T-helper 2 cell (primary cell): ENCODE measurements at places on chromosomes 5 and 9.
A peak's percentile ranks its signal among the peaks of the same experiment; 100 is the strongest.

- DNase-seq = no peak
Measured at GRCh38 chr5:100762108-100762507, 141.0 kb downstream of the ST8SIA4 start.

GRCh38 chr5:104355350-104355749, 792.8 kb upstream of the NUDT12 start:
- no peak for DNase-seq

DNA sequence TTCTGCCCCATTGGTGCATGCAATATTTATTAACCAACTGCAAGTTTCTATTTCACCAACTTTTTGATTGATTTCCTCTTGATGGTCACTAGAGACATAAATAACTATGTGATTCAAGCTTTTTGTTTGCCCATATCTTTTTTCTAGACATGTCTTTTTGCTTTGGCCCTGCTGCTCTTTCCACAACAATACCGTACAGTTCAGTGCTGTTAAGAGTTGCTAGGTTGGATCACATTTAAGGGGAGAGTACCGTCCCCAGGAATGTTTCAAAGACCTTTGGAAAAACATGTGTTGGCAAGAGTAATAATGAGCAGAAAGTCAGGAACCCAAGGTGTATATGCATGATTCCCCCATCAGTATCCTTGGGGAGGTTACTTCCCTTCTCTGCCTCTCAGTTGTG, 268.8 kb upstream of the RFX3 start:
- DNase-seq = no peak

DNA sequence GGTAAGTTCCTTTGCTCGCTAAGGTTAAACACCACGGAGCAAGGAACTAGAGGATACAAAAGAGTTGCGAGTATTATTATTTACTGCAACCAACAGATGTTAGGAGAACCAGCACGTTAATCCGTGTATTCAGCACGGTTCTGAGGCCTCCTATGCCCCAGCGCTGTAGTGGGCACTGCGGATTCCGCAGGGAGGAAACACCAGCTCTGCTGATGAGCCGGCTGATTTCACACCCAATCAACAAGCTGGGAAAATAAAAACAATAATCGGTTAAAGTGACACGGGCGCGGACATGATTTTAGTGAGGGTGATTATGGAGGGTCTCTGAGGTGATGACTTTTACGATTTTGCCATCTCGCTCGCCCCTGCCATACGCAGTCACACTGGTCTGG, 702 bp upstream of the PRELID2 start:
- no peak for DNase-seq

DNA sequence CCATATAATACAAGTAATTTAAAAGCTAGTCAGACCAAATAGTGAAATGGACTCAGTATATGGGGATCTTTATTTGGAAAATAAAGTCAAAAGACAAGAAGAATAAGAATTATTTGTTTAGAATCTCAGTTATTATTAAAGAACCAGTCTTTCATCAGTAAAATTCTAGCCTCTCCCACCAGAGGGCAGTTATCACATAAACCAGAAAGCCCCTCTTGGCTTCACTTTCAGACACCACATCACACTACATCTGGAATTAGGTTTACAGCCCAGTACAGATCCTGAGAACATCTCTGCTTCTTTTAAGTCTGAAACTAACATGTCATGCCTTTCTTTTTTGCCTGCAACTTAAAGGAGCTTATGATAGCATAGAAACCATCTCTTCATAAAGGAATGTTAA, 12.2 kb upstream of the HSPB3 start:
- no peak for DNase-seq

GRCh38 chr5:178531786-178532185, 58.4 kb downstream of the COL23A1 start:
- no peak for DNase-seq

- no peak for DNase-seq
Measured at GRCh38 chr9:134627417-134628353, 13.9 kb upstream of the COL5A1 start.

GRCh38 chr5:172988276-172988675, 4.7 kb downstream of the ATP6V0E1 start:
- no peak for DNase-seq

DNA sequence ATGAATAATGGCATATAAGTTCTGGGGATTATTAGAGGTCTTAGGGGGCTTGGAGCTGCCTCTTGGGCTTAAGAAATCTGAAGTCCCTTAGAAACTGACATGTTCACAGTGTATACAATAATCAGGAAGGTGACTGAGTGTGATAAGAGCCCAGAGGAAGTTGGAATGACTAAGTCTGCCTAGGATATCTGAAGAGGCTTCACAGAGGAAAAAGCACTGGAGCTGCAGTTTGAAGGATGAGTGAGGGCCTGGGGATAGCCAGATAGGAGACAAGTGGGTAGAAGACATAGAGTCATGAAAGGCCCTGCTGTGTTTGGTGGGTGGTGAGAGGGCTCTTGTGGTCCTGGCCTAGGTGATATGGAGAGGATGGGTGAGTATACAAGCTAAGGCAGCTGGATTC, 8.8 kb downstream of the NEUROG1 start:
- DNase-seq = no peak

- DNase-seq = no peak
Measured at GRCh38 chr9:70260007-70260443, 1.2 kb downstream of the SMC5 start.

- no peak for DNase-seq
Measured at GRCh38 chr5:79059674-79060073, 9.8 kb downstream of the DMGDH start.

DNA sequence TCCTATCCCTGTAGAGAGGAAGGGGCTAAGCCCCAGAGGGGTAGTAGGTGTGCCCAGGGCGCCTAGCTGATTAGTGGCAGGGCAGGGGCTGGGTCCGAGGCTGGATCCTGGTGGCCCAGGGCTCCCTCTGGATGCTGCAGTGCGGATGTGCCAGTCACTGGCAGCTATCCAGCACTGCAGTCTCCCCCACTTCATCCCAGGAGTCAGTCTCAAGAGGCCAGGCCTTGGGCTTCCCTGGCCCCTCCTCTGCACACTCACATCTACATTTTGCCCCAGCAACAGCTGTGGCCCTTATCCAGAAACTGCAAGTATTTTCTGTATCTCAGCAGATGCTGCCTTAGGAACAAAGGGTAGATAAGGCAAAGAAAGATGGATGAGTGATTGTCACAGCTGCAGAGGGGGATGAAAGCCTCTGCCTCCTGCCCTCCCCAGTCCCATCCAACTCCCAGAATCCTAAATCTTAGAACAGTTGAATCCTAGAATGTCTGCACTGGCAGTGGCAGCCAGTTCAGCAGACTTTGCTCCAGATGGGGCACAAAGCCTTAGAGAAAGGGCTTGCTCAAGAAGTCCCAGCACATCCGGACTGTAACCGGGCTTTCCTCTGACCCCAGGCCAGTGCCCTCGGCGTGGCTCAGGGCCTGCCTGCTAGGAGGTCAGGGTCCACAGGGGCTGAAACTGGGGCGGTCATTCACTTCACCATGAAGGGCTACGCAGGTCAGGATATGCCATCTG, 1.6 kb downstream of the ANXA6 start:
- no peak for DNase-seq

DNA sequence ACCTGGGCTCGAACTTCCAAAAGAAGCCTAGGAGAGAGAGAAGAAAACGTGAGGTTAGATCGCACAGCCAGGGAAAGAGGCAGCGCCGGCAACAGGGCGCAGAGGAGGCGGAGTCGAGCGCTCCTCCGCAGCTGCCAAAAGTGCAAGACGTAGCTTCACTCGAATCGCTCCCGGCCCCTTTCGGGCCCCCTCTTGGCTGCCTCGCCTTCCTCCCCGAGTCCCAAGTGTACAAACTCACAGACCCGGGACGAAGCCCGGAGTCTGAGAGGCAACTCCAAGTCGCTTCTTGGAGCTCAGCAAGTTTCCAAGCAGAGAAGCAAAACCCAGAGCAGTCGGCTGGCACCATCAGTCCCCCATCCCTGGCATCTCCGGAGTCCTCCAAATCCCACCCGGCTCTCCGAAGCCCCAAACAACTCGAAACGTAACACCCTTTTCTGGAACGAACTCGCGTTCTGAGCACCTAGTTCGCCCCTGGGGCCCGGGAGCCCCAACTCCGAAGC, 1.2 kb downstream of the MIER3 start:
- peak; percentile 39 for DNase-seq

GRCh38 chr5:133274597-133274935, 222.8 kb downstream of the HSPA4 start:
- no peak for DNase-seq

DNA sequence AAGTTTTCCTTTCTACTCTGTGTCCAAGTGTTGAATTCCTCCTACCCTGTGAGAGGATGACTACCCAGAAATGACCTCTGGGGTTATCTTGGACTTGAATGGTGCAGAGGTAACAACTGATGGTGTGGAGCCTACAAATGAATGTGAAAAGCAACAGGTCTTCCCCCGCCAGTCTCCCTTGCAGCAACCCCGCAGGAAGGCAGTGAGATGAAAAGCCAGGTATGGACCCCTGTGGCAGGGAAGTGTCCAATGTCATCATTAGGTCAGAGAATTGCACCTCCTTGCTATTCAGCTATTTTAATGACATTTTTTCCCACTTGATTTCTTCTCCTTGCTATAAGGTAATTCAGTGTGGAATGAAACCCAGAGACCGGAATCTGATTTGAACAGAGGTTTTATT, 58.5 kb downstream of the MAT2B start:
- no peak for DNase-seq

GRCh38 chr5:169534311-169534880, 49.2 kb upstream of the SPDL1 start:
- no peak for DNase-seq

DNA sequence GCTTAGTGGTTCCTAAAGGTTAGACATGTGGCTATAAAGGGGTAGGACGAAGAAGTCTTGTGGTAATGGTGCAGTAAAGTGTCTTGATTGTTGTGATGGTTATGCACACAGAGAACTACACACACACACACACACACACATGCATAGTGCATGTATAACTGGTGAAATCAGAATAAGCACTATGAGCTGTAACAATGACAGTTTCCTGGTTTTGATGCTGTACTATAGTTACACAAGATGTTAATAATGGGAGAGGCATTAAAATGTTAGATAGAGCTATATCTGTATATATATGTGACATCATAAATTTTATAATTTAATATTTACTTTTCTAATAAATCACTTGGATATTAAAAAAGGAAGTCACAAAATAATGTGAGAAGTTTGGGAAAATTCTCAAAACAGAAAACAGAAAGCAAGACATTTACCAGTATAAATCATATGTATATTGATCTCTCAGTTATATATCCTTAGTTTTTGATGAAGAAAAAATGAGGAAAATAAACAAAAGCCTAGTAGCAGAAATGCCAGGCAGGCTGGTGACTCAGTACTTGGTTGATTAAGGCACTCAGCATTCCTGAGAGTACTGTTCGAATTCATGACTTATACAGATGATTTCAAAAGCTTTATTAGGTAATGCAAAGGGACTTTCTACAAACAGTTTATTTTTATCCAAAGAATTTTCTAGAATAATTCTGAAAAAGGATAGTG, 350.5 kb upstream of the DAB2 start:
- no peak for DNase-seq

GRCh38 chr5:73911761-73912393, 285.9 kb downstream of the ARHGEF28 start:
- DNase-seq = no peak

- DNase-seq = no peak
Measured at GRCh38 chr5:72917371-72917776, 38.5 kb upstream of the FCHO2 start.

GRCh38 chr5:134525683-134526482, 413 bp downstream of the JADE2 start:
- DNase-seq = peak; percentile 53

GRCh38 chr9:92637326-92637725, 32.6 kb downstream of the IPPK start:
- no peak for DNase-seq

DNA sequence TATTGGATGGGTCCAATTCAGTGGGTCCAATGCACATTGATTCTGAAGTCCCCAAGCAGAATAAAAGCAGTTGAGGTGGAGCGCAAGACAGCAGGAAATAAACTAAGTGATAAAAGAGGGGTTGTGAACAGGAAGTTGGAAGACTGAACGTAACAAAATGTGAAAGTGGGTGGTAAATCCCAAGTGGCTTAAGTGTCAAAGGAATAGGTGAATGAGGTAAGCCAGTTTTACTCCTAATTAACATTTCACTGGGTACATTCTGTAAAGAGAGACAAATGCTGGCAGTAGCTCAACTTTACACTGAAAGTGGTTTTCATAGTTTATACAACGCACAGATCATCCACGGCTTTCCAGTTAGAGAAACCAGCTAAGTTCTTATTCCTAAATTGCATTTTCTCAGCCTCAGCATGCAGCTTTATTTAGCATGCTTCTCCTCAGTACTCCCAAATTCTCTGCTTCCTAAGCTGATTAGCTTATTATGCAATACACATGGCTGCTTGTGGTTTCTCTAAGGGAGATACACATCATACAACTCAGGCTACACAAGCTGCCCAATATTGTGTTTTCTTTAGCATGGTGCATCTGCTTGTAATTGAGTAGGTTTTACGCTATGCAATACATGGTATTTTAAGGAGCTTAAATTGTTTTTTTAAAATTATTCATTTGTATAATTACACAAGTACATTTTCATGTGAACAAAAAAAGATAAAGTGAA, 34.2 kb upstream of the HSD17B4 start:
- DNase-seq = no peak

DNA sequence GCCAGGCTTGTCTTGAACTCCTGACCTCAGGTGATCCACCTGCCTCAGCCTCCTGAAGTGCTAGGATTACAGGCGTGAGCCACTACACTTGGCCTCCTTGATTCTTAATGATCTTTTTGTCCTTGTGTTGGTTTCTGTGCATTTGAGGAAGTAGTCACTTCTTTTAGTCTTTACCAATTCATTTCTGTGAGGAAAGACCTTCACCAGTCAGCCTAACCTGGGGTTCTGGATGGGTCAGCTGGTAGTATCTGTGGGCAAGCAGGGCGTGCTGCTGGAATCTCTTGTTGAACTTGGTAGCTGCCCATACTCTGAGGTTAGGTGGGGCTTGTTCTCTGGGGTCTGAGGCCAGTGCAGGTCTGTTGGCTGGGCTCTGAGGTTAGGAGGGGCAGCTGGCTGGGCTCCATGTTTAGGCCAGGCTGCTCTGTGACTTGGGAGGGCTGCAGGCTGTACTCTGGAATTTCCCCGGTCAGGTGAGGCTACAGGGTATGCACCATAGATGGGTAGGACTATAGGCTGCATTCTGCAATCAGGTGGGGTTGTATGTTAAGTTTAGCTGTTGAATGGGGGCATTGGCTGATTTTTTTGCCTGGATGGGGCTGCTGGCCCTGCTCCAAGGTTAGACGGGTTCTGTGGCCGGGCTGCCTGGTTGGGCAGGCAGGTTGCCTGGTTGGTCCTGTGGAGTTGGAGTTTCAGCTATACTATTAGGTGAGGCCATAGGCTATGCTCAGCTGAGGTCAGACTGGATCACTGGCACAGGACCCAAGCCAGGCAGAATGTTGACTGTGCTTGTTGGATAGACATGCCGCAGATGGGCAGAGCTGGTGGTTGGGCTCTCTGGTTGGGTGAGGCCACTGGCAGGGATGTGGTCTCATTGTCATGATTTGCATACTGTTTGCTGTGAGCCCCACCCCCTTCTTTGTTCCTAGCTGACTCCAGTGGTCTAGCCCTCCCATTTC, 19.2 kb downstream of the UBAP1 start:
- no peak for DNase-seq

DNA sequence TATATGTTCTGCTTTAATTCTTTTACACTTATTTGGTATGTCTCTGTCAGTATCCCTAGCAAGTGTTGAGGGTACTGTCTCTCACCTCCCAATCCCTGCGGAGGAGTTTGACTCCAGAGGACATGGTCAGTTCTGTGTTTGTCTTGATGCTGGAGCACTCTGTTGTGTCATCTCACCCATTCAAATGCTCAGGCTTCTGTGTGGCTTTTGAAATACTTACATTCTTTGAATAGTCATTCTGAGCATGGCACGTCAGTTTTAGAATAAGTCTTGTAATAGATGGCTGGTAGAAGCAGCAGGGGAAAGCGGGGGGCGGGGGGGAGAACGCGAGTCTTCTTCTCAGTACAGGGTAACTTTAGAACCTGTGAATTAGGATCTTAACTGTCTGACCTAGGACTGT, 12.3 kb downstream of the MAST4 start:
- DNase-seq = no peak
